BJ (cell line): ENCODE measurements at places on chromosomes 12 and 14.

GRCh38 chr14:37153005-37153404 is 19.4 kb downstream of the SLC25A21 start:
- no peak for DNase-seq

GRCh38 chr12:105933671-105934665 is 204.8 kb downstream of the NUAK1 start:
- peak; percentile 95 for DNase-seq

DNA sequence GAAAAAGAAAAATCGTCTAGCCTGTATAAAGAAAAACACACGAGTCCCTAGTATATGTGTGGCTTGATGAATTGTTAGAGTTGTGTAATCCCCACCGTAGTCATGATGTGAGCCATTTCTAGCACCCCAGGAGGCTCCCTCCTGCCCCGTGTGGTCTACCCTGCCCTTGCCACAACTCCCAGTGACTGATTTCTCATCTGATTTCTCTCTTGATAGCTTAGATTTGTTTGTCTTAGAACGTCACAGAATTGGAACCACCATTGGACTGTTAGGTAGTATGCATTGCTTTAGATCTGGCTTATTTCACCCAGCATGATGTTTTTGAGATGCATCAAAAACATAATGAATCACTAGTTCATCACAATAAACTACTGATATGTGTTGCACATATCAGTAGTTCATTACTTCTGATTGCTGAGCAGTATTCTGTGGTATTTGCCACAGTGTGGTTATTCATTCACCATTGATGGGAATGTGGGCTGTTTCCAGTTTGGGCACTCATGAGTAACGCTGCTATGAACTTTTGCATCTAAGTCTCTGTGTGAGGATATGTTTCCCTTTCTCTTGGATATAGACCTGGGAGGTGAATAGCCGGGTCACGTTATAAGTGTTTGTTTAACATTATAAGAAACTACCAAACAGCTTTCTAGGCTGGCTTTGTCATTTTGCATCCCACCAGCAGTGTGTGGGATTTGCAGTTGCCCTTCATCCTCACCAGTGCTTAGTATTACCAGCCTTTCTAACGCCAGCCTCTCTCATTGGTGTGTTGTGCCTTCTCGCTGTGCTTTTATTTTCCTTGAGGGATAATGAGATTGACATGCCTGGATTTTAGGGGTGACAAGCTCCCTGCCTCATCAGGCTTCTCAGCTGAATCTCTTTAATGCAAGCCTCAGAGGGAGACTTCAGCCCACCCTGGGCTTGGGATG is 31.9 kb upstream of the NCOR2 start:
- DNase-seq = no peak

DNA sequence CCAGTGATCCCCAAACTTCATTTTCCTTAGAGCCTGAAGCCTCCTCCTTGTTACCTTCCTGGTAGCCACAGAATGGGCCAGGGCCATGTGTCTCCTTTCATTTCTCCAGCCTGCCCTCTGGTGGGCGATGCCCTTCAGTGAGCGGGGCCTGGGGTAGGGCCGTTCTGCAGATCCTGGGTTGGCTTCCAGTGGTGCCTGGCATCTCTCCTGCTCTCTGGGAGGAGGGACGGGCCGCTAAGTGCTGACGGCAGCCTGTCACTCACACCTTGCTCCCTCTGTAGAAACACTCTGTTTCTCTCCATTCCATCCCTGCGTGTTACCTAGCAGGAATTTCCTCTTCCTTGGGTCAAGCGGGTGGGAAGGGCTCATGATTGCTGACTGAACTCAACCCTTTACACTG is 232.1 kb downstream of the CACNA1C start:
- no peak for DNase-seq

DNA sequence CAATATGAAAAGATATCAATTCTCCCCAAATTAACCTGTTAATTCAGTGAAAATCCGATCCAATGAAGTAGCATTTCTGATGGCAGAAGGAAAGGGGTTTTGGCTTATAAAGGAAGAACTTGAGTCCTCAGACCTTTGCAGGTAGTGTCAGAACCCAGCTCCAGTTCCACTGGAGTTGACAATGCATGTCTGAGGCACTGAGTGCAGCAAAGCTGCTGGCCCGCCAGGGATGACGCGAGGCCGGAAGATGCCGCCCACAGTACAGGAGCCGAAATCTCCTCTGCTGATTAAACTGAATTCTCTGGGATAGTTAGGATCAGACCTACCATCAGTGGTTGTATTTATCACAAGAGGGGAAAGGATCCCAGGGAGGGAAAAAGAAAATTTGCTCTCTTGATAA is 220.7 kb downstream of the MSRB3 start:
- no peak for DNase-seq

DNA sequence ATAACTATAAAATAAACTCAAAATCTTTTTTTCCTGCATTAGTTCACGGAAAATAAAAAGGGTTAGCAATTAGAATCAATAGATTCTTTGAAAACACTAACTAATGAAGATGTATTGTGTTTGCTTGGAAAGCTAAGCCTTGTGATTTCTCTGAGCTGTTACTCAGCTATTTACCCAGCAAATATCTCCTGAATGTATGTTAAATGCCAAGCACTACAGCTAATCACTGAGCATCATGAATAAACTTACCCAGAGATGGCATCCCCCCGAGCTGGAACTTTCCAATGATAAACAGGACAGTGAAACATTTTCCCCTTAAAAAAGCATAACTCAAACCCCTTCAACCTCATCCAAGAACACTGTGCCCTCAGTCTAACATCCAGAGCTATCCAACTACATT is 71.2 kb downstream of the SLC2A13 start:
- DNase-seq = no peak

GRCh38 chr14:105059035-105059924 is 6.0 kb downstream of the GPR132 start:
- no peak for DNase-seq

DNA sequence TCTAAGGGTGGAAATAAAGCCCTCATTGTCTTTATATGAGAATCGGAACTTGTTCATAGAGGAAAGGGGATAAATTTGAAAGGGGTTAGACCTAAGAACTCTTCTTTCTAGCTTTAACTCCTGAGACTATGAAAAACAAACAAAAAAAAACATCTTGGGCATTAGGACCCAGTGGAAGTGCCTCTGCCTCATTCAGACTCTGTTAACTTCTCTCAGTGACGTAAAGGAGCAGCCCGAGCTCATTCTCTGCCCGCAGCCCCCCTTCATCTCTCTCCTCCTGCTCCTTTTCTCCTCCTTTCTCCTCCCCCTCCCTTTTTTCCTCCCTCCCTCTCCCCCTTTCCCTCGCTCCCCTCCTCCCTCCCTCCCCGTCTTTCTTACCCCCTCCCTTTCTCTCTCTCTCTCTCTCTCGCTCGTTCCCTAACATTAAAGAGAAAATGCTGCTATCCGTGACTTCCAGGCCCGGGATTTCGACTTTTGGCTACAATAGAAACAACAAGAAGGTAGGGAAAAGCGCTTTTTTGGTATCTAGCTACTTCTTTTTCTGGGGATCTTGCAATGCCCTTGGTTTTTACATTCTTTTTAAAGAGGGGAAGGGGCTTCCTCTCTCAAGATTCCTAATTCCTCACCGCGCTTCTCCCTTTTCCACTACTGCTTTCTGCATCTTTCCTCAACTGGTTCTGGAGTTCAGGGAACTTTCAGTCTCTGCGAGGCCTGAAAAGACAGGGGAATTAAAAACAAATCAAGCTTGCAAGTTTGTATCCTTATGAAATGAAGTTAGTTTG is at the start of gene RBMS2:
Gene RBMS2, plus strand, starts transcription at position 231 of the 782 bp plus-strand sequence. Its CDS starts 204 bp downstream, at position 435.
- peak; percentile 77 for DNase-seq

- no peak for DNase-seq
These were observed 136.5 kb upstream of the CCND2 start for GRCh38 chr12:4137015-4137414.

GRCh38 chr14:69133206-69134125 is 19.5 kb downstream of the DCAF5 start:
- no peak for DNase-seq

- no peak for DNase-seq
These were observed 15.3 kb downstream of the CCDC88C start for GRCh38 chr14:91402348-91402747.

DNA sequence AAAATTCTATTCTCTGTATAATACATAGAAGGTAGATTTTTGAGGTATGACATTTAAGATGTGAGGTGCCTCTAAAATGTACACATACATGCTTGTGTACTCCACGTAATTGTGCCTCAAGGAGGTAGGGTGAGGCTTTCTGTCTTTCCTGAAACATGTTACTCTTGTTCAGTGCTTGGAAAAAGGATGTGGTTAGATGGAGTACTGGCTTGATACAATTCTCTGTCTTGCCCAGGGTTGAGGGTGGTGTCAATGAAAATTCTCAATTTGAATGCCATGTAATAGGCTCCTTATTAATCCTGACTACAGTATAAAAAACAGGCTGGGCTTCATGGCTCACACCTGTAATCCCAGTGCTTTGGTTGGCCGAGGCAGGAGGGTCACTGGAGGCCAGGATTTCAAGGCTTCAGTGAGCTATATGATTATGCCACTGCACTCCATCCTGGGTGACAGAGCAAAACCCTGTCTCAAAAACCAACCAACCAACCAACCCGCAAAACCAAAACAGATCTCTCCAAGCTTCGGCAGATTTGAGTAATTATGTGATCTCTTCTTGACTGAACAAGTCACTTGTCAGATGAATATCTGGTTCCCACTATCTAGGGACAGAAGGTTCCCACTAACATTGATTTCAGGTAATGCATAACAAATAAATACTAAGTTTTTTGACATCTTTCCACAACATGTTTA is 41.6 kb downstream of the RCOR1 start:
- no peak for DNase-seq

- no peak for DNase-seq
These were observed 873.1 kb upstream of the TMEM132C start for GRCh38 chr12:127393896-127394295.
